ENCODE measurements at places on chromosomes 3 and 15.

DNA sequence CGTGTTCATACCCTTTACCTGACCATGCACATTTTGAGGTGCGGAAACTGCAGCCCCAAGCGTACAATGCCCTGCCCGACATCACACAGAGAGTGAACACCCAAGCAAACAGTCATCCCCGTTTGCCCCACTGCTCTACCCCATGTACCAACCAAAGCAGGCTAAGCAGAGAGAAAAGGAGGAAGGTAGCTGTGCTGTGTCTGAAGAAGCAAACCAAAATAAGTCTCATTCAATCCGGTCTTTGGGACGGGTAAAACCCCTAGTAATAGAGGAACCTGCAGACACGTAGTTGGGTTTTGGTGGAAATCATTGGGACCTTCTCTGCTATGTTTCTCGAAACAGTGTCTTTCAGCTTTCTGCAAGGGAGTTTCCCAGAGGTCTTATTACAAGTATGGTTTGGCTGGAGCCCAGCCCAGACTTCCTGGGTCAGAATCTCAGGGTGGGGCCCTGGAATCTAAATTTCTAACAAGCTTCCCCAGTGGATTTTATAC, 164.6 kb upstream of the HES1 start:
- DNase-seq = no peak

GRCh38 chr15:36330598-36330997, 248.8 kb upstream of the CDIN1 start:
- DNase-seq = no peak

GRCh38 chr3:113825090-113825489, 13.5 kb upstream of the GRAMD1C start:
- DNase-seq = no peak

GRCh38 chr3:160196511-160197104, 28.6 kb upstream of the C3orf80 start:
- DNase-seq = no peak

- DNase-seq = no peak
These were observed 67.0 kb upstream of the CADPS start for GRCh38 chr3:62942227-62942626.

GRCh38 chr3:112047264-112047663, 12.7 kb downstream of the TMPRSS7 start:
- DNase-seq = no peak

DNA sequence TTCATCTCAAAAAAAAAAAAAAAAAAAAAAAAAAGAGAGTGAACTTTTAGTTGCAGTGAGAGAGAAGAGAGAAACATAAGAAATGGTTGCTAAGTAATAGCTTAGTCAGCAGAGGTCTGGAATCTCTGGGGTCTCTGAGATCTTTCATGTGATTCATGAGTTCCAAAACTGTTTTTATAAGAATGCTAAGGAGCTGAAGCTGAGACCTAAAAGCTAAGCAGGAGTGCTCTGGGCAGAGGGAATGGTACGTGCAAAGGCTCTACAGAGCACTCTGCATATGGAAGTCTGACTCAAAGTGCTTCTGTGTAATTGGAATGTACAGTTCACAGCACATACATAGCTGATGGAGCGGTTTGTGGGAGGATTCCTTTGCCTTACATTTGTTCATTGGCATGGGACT, 66.3 kb upstream of the LRIG1 start:
- DNase-seq = no peak

DNA sequence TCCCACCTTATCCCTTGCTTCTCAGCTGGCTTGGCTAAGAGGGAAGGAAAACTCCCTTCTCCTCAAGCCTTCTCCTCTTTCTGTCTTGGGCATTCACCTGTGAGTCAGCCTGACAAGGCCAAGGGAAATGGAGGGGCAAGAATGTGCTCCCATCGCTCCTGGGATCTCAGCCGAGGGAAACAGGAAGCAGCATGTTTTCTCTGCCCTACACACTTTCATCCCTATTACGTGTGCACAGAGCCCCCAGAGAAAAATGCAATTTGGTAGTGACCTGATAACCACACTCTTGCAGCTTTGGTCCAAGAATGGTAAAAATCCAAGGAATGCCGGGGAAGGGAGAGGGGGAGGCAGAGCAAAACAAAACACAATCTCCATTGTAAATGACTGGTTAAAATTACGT, 32.9 kb upstream of the MTMR10 start:
- DNase-seq = no peak

- DNase-seq = peak; percentile 34
These were observed 34.3 kb downstream of the STT3B start for GRCh38 chr3:31567036-31567435.

DNA sequence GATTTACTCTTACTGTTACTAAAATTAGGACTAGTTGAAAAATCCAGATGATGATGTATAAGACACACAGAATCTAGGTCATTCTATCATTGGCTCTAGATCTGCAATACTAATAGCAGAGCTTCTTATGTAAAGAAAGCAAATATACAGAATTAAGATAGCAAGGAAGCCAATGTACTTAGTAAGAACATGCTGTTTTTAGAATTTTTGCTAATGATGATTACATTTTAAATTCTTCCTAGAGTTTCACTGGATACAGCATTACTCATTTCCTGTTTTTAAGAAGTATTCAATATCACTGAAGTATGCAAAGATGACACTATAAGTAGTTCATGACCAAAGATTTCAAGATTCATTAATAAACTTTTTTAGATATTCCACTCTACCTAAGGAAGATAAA, 60.7 kb downstream of the CFAP20DC start:
- DNase-seq = no peak

GRCh38 chr15:35271371-35272043, 186.4 kb upstream of the NANOGP8 start:
- no peak for DNase-seq

- DNase-seq = no peak
These were observed 20.5 kb downstream of the EID1 start for GRCh38 chr15:48898446-48898845.

GRCh38 chr15:24039683-24040082, 352.6 kb upstream of the NDN start:
- DNase-seq = no peak

DNA sequence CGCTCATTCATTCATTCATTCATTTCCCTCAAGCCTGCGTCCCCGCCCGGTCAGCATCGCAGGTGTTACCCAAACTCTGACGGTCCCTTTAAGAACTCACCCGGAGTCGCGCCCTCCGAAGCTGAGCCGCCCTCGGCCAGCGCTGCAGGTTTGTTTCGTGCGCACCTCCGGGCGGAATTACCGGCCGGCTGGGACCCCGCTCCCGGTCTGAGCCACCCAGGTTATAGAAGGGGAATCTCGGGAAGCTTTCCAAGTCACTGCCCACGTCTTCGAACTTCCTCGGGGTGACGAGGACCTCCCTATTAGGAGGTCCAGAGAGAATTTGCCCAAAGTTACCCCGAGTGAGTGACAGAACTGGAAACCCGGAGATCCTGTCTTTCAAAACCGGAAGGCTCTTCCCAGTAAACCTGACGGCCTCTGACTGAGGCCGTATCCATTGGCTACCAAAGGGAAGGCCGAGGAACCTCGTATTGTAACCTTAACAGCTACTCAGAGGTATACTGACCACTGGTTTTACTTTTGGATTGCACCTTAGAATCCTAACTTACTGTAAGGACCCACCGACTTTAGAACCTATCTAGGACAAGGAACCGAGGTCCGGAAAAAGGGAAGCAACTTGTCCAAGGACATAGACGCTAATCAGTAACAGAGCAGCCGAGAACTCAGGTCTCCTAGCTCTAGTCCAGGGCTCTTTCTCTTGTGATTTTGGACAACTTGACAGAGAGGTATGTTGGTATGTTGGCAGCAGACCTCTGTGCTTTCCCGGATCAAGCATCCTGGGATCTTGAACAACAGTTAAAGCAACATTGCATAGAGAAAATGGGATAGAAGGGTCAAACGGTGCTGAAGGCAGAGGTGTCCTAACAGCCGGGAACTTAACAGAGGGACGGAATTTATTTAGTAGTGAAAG, 788 bp upstream of the DLG1 start:
- no peak for DNase-seq

GRCh38 chr3:30864836-30865235, 29.6 kb downstream of the GADL1 start:
- no peak for DNase-seq

GRCh38 chr3:41649129-41649739, 312.7 kb downstream of the ULK4 start:
- no peak for DNase-seq

DNA sequence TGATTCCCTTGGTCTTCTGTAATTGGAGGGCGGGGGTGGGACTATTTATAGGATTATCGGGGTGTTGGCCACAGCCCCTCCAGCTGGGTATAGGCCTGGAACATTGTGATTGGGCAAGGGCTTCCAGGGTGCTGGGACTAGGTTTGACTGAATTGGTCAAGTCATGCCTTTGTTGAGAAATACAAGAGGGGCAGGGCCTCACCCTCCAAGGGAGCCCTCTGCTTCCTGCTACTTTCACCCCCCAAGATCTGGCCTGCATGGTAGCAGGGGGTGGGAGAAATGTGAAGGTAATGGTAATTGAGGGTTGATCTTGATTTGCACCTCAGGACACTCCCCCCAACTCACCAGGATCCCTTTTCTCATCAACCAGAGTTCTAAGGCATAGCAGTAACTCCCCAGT, 25.2 kb downstream of the TRIM71 start:
- DNase-seq = no peak

DNA sequence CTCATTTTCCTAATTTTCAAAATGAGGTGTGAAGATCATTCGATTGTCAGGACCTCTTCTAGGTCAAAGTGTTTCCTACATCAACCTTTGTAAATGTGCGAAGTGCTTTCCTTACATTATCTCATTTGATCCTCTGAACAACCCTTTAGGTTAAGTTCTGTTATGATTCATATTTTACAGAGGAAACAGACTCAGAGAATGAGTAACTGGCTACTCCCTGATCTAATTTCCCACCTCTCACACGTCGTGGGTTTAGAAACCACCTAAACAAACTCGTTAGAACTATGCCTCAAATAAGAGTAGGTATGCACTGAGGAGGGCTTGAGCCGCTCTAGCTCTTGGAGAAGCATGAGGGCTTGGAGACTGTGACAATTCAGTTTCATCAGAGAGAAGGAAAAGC, 148.6 kb downstream of the CD47 start:
- DNase-seq = no peak

- no peak for DNase-seq
These were observed 469 bp downstream of the ZNF770 start for GRCh38 chr15:34987609-34988026.

DNA sequence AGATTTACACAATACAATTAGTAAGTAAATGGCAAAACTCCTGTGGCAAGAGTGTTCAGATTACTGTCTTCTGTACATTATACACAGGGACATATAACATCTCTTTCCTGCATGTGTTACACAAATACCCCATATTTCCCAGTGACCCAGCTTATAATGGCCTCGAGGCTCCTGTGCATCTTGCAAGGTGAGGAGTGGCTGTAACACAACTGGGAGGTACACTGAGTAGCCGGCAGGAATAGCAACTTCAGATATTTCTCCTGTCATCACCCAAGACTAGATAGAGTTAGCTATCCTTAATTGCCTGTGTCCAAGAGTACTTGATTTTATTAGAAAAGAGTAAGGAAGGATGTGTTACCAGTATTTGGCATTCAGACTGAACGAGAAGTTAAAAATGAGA, 5.6 kb downstream of the GMPS start:
- DNase-seq = no peak

DNA sequence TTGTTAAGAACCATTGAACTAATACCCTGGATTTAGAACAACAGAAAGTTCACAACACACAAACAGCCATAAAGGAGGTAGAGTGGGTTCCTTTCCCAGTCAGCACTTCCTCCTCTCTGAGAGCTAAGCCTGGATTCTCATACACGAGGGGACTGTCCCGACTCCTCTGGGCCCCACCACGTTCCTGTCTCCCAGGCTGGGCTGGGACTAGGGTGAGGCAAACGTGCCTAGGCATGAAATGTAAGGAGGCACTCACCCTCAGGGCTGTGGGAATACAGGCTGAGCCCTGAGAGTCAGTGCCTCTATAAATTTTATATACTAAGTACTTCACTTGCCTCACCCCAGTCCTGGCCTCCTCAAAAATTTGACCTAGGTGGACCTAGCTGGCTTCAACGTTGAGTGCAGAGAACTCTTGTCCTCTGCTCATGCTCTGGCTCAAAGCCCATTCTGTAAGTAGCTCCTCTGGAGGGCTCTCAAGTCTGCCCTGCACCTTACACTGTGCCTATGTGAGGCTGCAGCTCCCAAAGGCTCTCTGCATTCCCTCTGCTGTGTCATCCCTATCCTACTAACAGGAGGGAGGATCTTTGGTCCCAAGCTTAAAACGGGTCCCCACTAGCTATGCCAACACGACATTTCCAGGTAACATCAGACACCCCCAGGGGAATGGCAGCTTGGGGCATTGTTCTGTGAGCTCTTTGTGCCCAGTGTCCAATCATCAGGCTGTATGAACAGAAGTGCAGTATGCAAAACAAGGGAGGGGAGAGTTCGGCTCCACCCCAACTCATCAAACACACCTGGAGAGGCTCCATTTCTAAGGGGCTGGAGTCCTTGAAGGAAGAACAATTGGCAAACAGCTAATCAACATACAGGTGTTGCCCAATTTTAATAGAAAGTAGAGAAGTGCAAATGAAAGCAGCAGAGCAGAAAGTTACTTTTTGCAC, 233.2 kb downstream of the RPLP1 start:
- no peak for DNase-seq

DNA sequence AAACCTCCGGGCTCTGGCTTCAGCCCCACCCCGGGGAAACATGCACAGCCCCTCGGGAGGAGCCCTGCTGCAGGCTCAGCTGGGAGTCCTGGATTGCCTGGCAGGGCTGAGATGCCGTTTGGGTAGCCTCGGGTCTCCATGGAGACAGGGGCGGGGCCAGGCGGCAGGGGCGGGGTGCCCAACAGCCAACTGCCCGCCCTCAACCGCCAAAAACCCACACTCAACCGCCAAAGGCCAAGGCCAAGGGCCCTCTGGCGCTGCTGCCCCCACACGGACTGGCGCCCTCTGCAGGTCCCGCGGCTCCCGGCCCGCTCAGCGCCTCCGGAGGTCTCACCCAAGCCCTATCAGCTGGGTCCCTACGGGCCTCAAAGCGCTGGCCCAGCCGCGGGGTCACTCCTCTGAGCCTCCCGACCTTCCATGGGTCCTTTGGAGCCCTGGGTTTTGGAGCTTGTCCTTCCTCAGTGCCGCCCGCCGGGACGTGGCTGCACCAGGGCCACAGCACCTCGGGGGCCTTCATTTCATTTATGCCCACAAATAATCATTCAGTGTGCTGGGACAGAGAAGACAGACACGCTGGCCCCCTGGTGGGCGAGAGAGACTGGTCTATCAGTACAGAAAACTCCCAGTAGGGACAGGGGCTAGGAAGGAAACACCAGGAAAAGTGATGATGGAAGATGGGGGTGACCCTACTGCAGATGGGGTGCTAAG, 33.5 kb upstream of the ACAD9 start:
- peak; percentile 83 for DNase-seq

DNA sequence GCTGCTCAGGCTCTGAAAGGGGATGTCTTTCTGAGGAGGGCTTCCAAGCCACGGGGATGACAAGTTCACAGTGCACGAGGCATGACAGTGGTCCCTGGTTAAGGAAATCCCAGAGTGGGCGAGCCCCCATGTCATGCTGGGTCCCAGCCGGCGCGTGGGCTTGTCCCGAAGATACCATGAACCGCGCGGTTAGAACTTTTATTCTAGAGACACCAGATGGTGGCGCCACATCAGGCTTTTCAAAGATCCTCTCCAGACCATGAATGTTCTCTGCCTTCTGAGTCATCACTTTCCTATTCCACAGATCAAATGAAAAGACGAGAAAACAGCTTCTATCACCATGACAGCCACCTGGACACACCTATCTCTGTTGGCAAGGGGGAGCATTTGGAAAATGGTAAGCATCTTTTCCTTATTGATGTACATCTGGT, 227.8 kb upstream of the LYSMD4 start:
- DNase-seq = no peak

GRCh38 chr15:43930556-43930955, 103.8 kb downstream of the WDR76 start:
- no peak for DNase-seq

Measured in hematopoietic multipotent progenitor cell treated with erythropoietin and hydrocortisone succinate and interleukin-3 and kit ligand, for 15 days (in vitro differentiated cells).